ENCODE measurements at places on chromosomes 7 and 10. TPM values are rescaled to one million over a fixed set of nuclear protein-coding genes. Genes with fewer than 3 reads are reported as not detected.

- DNase-seq: no peak
Observed at GRCh38 chr7:139752604-139753003, 25.2 kb downstream of the HIPK2 start.

GRCh38 chr7:113128031-113128430 is 9.7 kb upstream of the SMIM30 start:
- DNase-seq: no peak

The GLI3 gene
- total RNA-seq: 15.9 TPM

- DNase-seq: no peak
Observed at GRCh38 chr7:42734568-42734967, 177.3 kb downstream of the C7orf25 start.

DNA sequence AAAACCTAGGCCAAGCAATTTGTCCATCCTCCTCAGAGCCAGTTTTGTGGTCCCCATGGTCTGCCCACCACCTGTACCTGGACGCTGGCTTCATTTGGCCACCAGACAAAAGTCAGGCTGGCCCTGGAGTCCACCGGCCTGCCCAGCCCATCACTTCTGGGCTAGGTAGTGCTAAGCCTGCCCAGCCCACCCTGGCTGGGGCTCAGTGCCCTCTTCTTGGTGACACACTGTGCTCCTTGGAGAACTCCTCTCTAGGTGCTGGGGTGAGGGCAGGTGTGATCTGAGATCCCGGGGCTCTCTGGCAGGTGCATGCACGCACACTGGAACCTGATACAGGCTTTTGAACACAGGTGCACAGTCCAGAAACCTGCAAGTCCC is 1.1 kb downstream of the AIFM2 start:
- no peak for DNase-seq

The HOXA1 gene
- total RNA-seq: 0.84 TPM

The RNF32 gene
- total RNA-seq: 0.72 TPM

DNA sequence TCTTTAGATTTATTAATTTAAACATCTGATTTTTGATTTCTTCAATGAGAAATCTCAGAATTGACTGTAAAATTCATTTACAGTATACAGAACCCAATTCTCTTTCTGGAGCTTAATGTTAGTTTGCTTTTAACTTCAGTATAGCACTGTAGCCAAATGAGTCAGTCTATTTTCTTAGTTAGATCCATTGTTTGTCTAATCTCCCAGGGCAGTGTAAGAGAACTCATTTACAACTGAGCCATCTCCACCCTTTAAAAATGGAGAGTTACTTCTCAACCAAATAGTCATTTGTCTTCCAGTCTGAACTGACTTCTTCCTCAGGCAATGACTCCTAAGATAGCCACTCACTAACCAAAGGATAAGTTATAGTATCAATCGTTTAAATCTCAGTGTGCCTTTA is 3.0 kb upstream of the WNT2 start:
- DNase-seq: no peak

The CTAGE4 gene
- 2.3 TPM for total RNA-seq

The DOCK4 gene
- total RNA-seq: 48.0 TPM

GRCh38 chr7:14073543-14073942 is 84.1 kb upstream of the ETV1 start:
- DNase-seq: no peak

- no peak for DNase-seq
Observed at GRCh38 chr10:118047157-118047719, 497 bp upstream of the RAB11FIP2 start.

The C10orf67 gene
- 0.09 TPM for total RNA-seq

DNA sequence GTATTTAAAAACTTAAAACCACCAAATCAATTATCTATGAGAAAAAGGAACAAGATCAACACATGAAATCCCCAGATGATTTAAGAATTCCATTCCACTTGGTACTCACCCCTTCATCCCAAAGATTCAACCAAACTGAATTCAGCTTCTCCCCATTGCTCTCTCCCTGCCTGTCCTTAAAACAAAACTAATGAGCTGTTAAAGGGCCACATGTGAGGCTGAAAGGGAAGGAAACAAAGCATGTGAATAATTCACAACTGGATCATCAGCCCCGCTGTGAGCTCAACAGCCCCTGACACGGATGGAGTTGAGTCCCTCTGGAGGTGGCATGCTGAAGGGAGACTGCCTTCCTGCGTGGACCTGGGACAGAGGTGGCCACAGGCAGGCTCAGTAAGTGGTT is 32.9 kb downstream of the VOPP1 start:
- DNase-seq: no peak

The ATRNL1 gene
- total RNA-seq: 19.0 TPM

GRCh38 chr10:106972381-106972780 is 192.1 kb downstream of the SORCS1 start:
- no peak for DNase-seq

DNA sequence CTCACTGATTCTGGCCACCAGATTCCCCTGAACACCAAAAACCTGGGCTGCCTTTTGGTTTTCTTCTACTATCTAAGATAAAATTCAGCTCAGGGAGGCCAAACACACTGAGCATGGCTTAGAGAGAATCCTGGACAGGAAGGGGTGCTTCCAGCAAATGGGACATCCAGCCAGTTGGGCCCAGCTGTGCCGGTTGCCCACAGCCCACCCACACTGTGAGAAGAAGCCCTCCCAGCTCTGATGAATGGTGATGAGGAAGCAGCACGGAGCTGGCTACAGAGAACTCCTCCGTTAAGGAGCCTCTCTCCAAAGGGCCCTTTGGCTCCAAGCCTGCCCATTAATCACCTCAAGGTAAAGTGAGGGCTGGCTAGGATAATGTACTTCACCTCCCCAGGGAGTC is 15.9 kb downstream of the LRRC18 start:
- no peak for DNase-seq

GRCh38 chr7:127287133-127287532 is 34.4 kb upstream of the GRM8 start:
- DNase-seq: no peak

- no peak for DNase-seq
Observed at GRCh38 chr7:139697056-139697455, 80.7 kb downstream of the HIPK2 start.

The TDRD1 gene
- not detected for total RNA-seq

Measured in omental fat pad (tissue), 4 donors.